H4 (cell line): ENCODE measurements at places on chromosomes 5 and 9. TPM values are rescaled to one million over a fixed set of nuclear protein-coding genes. Genes with fewer than 3 reads are reported as not detected.

DNA sequence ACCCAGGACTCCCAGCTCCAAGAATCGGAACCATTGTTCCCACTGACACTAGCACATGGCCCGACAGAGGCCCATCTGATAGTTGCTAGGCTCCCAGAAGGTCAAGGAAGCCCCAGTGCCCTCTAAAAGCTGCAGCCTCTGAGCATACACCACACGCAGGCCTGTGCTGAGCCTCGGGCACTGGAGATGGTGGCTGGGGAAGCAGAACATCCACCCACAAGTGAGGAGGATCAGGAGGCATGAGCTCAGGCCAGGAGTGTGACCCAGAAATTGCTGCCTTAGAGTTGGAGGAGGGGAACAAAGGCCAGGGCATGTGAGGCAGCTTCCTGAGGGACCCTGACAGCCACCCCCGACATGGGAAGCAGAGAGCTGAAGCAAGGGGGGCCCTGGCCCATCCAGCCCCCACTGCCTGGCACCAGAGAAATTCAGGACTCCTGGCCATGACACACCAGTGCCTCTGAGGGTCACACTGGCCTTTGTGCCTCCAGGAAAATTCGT lies 21.4 kb downstream of the IPPK start:
- DNase-seq, result no peak

The PCDHB11 gene
- total RNA-seq, result 4.5 and 5.6 TPM in 2 replicates

DNA sequence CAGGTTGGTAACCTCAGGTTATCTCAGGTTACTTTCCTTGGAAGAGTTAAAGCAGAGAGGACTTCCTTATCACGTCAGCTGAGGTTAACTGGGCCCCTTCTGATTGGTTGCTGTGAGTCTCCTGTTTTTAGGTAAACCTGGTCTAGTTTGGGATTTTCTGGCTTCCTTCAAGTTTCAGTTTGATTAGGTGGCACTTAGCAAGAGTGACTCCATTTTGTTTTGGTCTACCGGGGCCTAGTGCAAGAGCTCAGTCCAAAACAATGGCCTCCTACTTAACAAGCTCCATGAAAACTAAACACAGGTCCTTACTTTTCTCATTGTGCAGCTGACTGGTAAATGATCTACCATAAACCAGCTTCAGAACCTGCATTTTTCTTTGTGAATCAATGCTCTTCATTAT lies 67.2 kb upstream of the GOLM1 start:
- DNase-seq, result no peak

The MLANA gene
- not detected in 2 replicates for total RNA-seq

- DNase-seq, result no peak
Observed at GRCh38 chr9:96442491-96442890, 7.5 kb upstream of the HABP4 start.

- DNase-seq, result no peak
Observed at GRCh38 chr9:93361995-93362394, 89.5 kb upstream of the FAM120A start.

GRCh38 chr5:120082316-120083068 lies 381.6 kb upstream of the PRR16 start:
- DNase-seq, result no peak

The NIPSNAP3A gene
- total RNA-seq, result 38.4 and 44.3 TPM in 2 replicates

The FLT4 gene
- total RNA-seq, result 0.04 TPM in 1 of 2 replicates, not detected in the other

The PCDHA3 gene
- total RNA-seq, result 4.5 and 4.7 TPM in 2 replicates
